Upper lobe of left lung (tissue), 6 donors: ENCODE measurements at places on chromosomes 11 and 22.

- no peak for DNase-seq
- H3K36me3 ChIP-seq = no peaks in the 10 kb centered on the region
- no peaks in the 10 kb centered on the region for H3K27me3 ChIP-seq
- no peak overlapping the region for H3K27ac ChIP-seq
- no peak overlapping the region for H3K4me3 ChIP-seq
Measured at GRCh38 chr11:60739114-60739513, 14.6 kb downstream of the MS4A18 start.

GRCh38 chr11:57792870-57793269 is 31.3 kb downstream of the CTNND1 start:
- H3K27me3 ChIP-seq = no peaks in the 10 kb centered on the region
- no peak overlapping the region for H3K4me3 ChIP-seq
- peak overlapping the region; percentile 85 for H3K27ac ChIP-seq
- no peak for DNase-seq
- H3K36me3 ChIP-seq = peaks cover 42% of the 10 kb centered on the region
- H3K4me1 ChIP-seq = peaks cover 66% of the 10 kb centered on the region

DNA sequence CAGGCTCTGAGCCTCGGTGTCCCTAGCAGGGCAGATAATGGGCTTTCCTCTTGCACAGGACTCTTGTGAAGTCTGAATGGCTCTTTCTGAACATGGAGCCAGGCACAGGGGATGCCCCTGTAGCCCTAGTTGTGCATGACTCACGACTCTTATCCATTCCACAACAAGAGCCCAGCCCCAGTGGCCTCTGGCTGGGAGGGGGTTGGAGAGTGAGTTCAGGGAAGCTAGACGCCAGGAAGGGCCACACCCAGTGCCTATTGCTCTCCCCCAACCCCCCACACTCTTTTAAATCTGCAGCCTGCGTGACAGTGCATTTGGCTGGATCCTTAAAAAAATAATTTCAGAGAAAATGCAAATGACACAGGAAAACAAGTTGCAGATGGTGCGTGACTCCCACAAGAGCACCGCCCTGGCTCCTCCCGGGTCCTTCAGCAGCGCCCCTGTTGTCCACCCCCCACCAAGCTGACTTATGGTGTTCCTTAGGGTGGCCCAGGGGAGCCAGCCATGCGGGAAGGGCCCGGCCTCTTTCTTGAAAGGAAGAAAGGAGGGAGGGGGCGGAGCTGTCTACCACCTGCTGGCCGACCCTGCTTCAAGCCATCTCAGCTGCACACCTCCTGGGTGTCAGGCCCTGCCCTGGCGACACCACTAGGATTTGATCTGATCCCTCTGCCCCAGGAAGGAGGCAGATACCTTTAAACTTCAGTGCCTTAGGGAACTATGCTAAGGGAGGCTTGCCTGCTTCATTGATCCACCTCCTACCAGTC is 74.7 kb downstream of the MN1 start:
- H3K27ac ChIP-seq = peak overlapping the region; percentile 72
- no peak overlapping the region for H3K4me3 ChIP-seq
- no peaks in the 10 kb centered on the region for H3K27me3 ChIP-seq
- peaks cover 10% of the 10 kb centered on the region for H3K4me1 ChIP-seq
- DNase-seq = no peak

- H3K36me3 ChIP-seq = peaks cover 47% of the 10 kb centered on the region
- H3K4me3 ChIP-seq = peak overlapping the region; percentile 42
- H3K4me1 ChIP-seq = peaks cover 81% of the 10 kb centered on the region
- peak overlapping the region; percentile 98 for H3K27ac ChIP-seq
Measured at GRCh38 chr22:46086577-46087335, 63.6 kb upstream of the PPARA start.

DNA sequence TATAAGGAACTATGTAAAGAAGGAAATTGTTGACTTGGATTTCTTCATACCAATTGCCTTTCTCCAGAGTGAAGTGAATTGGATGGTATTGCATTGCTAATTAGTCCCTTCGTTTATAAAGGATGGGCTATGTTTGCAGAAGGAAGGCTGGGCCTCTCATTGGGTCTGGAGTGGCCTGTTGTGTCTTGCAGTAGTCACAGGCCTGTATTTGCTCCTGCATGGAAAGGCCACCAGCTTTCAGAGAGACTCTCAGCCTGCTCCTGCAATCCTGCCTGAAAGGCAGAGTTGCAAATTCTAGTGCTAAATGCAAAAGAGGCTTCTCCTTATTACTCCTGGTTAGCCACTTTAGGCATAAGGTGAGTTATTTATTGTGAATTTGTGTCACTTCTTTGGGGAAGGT is 103.8 kb downstream of the EXT2 start:
- no peaks in the 10 kb centered on the region for H3K4me1 ChIP-seq
- H3K27me3 ChIP-seq = no peaks in the 10 kb centered on the region
- H3K27ac ChIP-seq = no peak overlapping the region
- peaks cover 6% of the 10 kb centered on the region for H3K36me3 ChIP-seq
- no peak for DNase-seq

DNA sequence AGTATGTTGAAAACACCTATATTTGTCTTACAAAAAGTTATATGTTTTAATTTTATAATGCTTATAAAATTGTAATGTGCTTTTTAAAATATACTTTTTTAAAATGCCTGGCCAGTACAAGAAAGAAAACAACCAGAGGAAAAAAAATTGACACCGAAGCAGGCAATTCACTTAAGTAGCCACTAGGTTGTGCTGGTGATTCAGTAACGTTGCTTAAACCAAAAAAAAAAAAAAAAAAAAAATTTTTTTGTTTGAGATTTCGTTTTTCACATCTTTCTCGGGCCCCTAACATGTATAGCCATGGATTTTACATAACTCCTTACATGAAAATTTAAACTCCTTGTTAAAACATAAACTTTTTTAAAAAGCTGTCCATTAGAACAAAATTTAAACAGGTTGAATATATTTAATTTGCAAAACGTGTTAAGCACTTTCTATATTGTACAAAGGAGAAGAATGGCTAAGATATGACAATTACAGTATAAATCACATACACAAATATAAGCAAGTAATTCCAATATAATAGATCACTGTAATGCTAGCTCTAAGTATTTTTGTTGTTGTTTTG is 9.2 kb downstream of the OR8B4 start:
- H3K4me3 ChIP-seq = no peak overlapping the region
- no peak for DNase-seq
- no peaks in the 10 kb centered on the region for H3K36me3 ChIP-seq
- H3K27ac ChIP-seq = no peak overlapping the region
- no peaks in the 10 kb centered on the region for H3K27me3 ChIP-seq

DNA sequence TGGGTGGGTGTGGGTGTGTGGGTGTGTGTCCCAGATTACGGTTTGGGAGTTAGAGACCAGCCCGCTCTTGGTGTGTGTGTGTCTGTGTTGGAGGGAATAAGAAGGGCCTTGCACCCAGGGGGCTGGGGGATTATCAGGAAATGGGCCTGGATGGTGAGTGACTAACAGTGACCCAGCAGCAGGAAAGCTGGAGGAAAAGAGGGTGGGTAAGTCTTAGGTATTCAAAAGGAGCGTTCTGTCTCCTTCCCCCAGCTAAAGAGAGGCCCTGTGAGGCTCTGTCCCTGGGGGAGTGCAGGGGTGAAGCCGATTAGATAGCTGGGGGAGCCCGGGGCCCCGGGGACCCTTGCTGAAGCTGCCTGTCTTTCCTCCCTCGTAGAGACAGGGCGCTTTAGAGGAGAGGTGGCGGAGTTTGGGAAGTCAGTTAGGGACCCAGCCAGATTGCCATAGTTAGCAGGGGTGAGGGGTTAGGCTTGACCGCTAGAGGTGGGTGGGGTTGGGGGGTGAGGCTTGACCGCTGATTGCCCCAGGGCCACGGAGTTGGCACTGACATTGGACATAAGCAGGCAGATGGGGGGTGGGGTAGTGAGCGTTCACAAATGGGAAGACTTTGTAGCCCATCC is 1.5 kb downstream of the OAF start:
- no peak for DNase-seq
- H3K27ac ChIP-seq = no peak overlapping the region
- peaks cover 29% of the 10 kb centered on the region for H3K4me1 ChIP-seq

DNA sequence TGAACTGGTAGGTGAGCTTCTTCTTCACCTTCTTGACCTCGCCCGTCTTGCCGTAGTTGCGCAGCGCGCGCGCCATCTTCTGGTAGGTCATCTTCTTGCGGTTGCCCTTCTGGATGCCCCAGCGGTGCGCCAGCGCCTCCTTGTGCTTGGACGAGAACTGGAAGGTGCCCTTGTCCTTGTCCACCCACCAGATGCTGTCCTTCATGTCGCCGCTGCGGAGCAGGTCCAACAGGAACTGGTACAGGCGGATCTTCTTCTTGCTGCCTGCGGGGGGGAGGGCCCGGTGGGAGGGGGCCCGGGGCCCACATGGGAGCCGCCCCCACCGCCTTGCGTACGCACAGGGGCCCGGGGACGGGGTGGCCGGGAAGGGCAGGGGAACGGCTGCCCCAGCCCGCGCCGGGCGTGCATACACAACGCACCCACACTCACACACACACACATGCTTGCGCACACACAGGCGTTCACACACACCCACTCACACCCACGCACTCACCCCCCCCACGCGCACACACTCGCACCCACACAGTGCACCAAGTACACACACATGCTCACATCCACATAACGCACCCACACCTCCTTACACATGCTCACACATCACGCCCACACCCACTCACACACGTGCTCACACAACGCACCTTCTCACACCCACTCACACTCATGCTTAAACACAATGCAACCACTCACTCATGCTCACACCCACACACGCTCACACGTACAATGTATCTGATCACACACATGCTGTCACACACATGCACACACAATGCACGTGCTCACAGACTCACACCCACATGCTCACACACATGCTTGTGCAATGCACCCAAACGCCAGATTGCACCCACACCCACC is 3.0 kb upstream of the MYBPC3 start:
- DNase-seq = peak; percentile 94
- peaks cover 5% of the 10 kb centered on the region for H3K4me1 ChIP-seq
- H3K36me3 ChIP-seq = no peaks in the 10 kb centered on the region
- H3K27ac ChIP-seq = no peak overlapping the region
- H3K4me3 ChIP-seq = peak overlapping the region; percentile 47
- no peaks in the 10 kb centered on the region for H3K27me3 ChIP-seq

GRCh38 chr11:122816761-122817520 is 21.4 kb upstream of the CRTAM start:
- H3K36me3 ChIP-seq = no peaks in the 10 kb centered on the region
- H3K27ac ChIP-seq = peak overlapping the region; percentile 71
- peaks cover 4% of the 10 kb centered on the region for H3K4me1 ChIP-seq
- DNase-seq = no peak
- no peaks in the 10 kb centered on the region for H3K27me3 ChIP-seq

GRCh38 chr22:36423461-36424404 is 36.0 kb upstream of the MYH9 start:
- no peaks in the 10 kb centered on the region for H3K36me3 ChIP-seq
- no peaks in the 10 kb centered on the region for H3K27me3 ChIP-seq

GRCh38 chr11:62974848-62975522 is 9.8 kb downstream of the SLC22A6 start:
- DNase-seq = no peak
- no peaks in the 10 kb centered on the region for H3K27me3 ChIP-seq
- H3K4me1 ChIP-seq = peaks cover 6% of the 10 kb centered on the region
- no peak overlapping the region for H3K4me3 ChIP-seq
- no peaks in the 10 kb centered on the region for H3K36me3 ChIP-seq

DNA sequence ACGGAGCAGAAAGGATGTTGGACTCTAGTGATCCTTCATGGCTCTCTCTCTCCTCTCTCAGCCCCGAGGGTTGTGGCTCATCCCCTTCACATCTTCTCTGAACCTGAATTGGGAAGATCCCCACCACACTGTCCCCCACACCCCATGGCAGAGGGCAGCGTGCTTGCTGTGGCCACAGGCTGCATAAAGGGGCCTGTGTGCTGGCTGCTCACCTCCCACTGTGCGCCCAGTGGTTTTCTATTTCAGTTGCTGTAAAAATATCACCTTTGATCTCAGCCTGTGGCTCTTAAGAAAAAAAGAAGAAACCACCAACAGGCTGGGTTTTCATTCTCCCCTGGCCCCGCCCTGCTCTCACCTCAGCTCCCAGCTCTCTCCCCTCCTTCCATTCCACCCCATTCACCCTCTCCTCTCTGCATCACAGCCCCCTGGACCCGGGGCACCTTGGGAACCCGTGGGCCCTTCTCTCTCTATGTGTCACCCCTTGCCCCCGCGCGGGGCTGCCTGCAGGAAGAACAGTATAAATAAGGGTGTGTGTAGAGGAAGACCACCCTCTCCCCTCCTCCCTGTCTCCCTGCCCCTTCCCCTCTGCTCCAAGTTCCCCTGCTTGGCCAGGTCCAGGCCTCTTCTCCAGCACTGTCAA is 25.8 kb upstream of the WNT11 start:
- H3K27me3 ChIP-seq = no peaks in the 10 kb centered on the region
- peaks cover 13% of the 10 kb centered on the region for H3K4me1 ChIP-seq
- no peak overlapping the region for H3K27ac ChIP-seq
- H3K4me3 ChIP-seq = no peak overlapping the region
